Mucosa of descending colon (tissue), 3 donors: ENCODE measurements at places on chromosomes 5 and 9. TPM values are rescaled to one million over a fixed set of nuclear protein-coding genes. Genes with fewer than 3 reads are reported as not detected.

Gene C6
- 1.5 TPM for total RNA-seq

Gene SPZ1
- not detected for total RNA-seq

Gene MLANA
- not detected for total RNA-seq

Gene FOXD4
- 0.22 TPM for total RNA-seq

Gene ZNF189
- total RNA-seq: 13.1 TPM

Gene UBAP1
- 38.2 TPM for total RNA-seq

Gene RANBP17
- total RNA-seq: 11.7 TPM

Gene WHRN
- 4.7 TPM for total RNA-seq

Gene IFNA1
- total RNA-seq: not detected

Gene NAIP
- 17.3 TPM for total RNA-seq

Gene NUDT12
- total RNA-seq: 13.7 TPM

Gene TMED7
- 89.0 TPM for total RNA-seq
